ENCODE measurements at places on chromosomes 12 and 14. TPM values are rescaled to one million over a fixed set of nuclear protein-coding genes. Genes with fewer than 3 reads are reported as not detected.
A peak's percentile ranks its signal among the peaks of the same experiment; 100 is the strongest.

RTL1 gene
- polyA plus RNA-seq, result 0.11 TPM

COX8C gene
- 0.38 TPM for polyA plus RNA-seq

DNA sequence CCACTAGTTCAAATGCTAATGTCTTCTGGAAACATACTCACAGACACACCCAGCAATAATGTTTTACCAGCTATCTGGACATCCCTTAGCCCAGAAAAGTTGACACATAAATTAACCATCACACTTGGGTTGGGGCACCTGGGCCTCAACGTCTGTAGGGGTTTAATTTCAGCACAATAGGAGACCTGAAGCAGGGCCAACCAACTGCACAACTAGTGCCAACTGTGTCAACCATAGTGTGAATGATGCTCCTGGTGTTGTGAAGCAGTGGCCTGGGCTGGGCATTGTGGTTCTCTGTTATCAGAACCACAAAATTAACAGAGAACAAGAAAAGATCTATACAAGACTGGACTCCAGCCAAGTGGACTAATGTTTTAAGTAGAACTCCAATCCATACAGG lies 106.7 kb upstream of the PPM1H start:
- H3K27ac ChIP-seq, result no peak overlapping the region
- no peak overlapping the region for H3K4me3 ChIP-seq
- DNase-seq, result no peak

DNA sequence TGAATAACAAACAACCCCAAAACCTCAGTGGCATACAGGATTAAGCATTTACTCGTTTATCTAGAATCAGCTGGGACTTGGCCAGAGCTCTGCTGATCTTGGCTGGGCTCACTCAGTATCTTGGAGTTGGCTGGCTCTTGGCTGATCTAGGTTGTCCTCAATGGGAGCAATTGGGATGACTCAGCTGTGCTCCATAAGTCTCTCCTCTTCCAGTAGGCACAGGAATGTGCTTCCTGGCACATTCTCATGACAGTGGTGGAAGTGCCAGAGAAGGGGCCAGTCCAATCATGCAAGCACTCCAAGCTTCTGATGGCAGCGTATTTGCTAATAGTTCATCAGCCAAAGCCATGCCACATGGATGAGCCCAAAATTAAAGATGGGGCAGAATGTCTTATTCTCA lies 41.7 kb upstream of the ANO4 start:
- H3K4me3 ChIP-seq, result no peak overlapping the region
- DNase-seq, result no peak
- H3K36me3 ChIP-seq, result no peaks in the 10 kb centered on the region
- no peak overlapping the region for H3K27ac ChIP-seq
- no peaks in the 10 kb centered on the region for H3K27me3 ChIP-seq

DNA sequence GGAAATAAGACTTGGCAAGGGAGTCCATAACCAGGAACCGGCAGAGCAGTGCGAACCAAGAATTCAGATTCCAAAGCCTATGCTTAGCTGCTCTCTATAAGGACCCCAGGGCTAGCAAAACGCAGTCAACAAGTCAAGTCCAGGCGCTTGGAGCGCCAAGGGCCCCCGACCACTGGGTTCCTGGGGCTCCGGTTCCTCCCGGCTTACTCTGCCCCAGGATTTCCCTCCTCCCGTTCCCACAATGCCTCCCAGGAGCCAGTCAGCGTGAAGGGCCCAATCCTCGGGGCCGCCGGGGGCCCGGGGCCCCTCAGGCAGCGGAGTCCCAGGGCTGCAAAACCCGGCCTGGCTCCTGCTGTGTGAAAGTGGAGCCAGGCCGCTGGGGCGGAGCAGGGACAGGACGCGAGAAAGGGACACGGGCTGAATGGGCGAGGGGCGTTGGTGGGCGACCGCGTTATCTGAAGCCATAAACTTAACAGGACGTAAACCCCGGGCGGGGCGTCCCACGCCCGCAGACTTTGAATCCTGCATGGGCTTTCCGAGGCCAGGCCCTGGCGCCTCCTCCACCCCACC lies 1.5 kb downstream of the KRT8 start:
- peak overlapping the region; percentile 61 for H3K27ac ChIP-seq
- peak overlapping the region; percentile 37 for H3K4me3 ChIP-seq
- DNase-seq, result peak; percentile 79
- H3K27me3 ChIP-seq, result no peaks in the 10 kb centered on the region
- H3K36me3 ChIP-seq, result no peaks in the 10 kb centered on the region

DNA sequence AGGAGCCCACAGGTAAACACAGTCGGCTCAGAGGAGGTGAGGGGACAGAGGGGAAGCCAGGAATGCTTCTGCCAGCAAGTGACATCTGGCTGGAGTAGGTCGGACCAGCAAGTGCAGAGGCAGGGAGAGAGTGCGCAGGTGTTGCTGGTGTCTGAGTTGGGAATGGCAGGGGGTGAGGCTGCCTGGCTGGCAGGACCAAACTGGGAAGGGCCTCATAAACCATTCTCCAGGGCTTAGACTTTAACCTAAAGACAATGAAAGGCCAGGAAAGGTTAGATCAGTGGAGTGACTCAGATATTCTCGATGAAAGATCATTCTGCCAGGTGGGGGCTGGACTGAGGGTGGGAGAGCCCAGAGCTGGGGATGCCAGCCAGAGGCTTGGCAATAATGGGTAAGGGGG lies 66.4 kb downstream of the ITPK1 start:
- no peak overlapping the region for H3K27ac ChIP-seq
- no peak overlapping the region for H3K4me3 ChIP-seq
- H3K4me1 ChIP-seq, result peaks cover 13% of the 10 kb centered on the region
- no peaks in the 10 kb centered on the region for H3K27me3 ChIP-seq

DNA sequence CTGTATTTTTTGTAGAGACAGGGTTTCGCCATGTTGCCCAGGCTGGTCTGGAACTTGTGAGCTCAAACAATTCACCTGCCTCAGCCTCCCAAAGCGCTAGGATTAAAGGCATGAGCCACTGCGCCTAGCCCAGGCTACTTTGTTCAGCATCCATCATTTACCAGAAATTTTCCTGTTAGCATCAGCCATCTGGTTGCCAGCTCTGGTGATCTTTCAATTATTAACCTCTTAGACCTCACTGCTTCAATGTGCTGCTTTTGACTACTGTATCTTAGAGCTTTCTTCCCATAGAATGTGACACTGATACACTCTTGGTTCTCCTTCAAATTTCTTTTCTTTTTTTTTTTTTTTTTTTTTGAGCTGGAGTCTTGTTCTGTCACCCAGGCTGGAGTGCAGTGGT lies 5.4 kb upstream of the AMHR2 start:
- H3K27ac ChIP-seq, result no peak overlapping the region
- H3K27me3 ChIP-seq, result no peaks in the 10 kb centered on the region
- H3K36me3 ChIP-seq, result peaks cover 9% of the 10 kb centered on the region
- no peak for DNase-seq
- H3K4me1 ChIP-seq, result peaks cover 41% of the 10 kb centered on the region
- H3K4me3 ChIP-seq, result no peak overlapping the region

DNA sequence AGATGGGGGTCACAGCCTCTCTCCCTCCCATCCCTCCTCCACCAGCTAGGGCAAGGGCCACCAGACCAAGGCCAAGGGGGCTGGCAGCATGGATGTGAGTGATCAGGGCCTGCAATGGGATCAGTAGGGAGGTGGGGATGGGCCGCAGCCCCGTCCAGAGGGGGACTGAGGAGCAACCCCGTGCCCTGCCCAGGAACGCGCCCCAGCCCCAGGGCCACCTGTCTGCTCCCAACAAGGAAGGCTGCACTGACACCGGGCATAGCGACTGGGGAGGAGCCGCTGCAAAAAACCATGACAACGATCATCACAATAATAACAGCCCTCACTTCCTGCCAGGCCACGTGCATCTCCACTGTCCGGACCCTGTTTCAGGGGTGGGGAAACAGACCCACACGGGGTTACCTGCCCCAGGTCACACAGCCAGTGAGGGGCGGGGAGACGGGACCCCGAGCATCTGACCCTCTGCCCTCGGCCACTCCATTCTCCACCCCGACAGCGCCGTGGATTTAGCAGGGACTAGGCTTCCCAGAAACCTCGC lies 24.3 kb downstream of the NCOR2 start:
- no peak overlapping the region for H3K27ac ChIP-seq
- no peak overlapping the region for H3K4me3 ChIP-seq
- H3K27me3 ChIP-seq, result no peaks in the 10 kb centered on the region
- DNase-seq, result no peak

DNA sequence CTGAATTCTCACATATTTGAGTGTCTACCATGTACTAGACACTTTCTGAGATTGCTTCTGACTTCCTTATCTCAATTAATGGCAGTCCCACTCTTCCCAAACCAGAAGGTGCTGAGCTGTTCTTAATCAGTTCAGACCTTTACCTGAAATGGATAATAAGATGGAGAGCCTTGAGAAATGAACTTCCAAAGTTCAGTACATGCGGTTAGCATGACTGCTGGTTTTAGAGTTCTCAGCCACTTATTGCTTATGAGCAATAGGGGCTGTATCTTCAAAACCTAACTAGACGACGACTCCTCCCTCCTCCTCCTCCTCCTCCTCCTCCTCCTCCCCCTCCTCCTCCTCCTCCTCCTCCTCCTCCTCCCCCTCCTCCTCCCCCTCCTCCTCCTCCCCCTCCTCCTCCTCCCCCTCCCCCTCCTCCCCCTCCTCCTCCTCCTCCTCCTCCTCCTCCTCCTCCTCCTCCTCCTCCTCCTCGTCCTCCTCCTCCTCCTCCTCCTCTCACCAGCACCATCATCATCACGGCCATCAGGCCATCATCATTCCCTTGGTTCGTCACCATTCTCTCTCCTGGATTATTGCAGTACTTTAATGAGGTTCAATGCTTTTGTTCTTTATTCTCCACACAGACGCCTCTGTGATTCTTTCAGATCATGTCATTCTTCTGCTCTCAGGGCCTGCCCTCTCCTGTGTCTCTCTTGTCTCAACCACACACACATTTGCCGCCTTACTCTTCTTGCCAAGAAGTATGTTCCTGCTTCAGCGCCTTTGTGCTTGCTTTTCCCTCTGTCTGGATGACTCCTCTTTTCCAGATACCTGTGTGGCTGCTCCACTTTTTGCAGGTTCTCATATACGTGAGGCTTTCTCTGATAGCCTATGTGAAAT lies 2.7 kb downstream of the PCNX1 start:
- DNase-seq, result no peak
- H3K4me3 ChIP-seq, result peak overlapping the region; percentile 100
- no peaks in the 10 kb centered on the region for H3K36me3 ChIP-seq
- peaks cover 5% of the 10 kb centered on the region for H3K4me1 ChIP-seq
- no peaks in the 10 kb centered on the region for H3K27me3 ChIP-seq

DNA sequence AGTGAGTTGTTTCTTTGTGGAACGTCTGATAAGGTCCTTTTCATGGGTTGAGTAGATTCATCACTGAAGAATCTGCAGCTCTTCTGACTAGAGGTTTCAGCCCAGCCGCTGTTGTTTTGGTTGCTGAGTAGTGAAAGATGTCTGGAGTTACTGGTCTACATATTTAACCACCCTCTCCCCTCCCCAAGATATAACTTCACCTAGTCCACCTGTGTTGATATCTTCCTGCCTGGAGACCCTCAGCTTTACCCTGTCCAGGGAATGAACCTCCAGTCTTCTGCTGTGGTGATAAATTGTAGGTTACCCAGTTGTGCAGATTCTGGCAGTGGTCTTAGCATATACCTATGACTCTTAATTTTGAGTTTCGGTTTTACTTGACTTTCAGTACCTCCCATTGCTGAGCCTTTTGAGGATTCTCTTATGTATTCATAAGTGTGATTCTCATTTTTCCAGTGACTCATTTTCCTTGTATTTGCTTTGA lies 62.9 kb downstream of the CCDC91 start:
- H3K4me3 ChIP-seq, result no peak overlapping the region
- no peaks in the 10 kb centered on the region for H3K27me3 ChIP-seq
- DNase-seq, result no peak
- H3K4me1 ChIP-seq, result no peaks in the 10 kb centered on the region
- H3K27ac ChIP-seq, result no peak overlapping the region

DNA sequence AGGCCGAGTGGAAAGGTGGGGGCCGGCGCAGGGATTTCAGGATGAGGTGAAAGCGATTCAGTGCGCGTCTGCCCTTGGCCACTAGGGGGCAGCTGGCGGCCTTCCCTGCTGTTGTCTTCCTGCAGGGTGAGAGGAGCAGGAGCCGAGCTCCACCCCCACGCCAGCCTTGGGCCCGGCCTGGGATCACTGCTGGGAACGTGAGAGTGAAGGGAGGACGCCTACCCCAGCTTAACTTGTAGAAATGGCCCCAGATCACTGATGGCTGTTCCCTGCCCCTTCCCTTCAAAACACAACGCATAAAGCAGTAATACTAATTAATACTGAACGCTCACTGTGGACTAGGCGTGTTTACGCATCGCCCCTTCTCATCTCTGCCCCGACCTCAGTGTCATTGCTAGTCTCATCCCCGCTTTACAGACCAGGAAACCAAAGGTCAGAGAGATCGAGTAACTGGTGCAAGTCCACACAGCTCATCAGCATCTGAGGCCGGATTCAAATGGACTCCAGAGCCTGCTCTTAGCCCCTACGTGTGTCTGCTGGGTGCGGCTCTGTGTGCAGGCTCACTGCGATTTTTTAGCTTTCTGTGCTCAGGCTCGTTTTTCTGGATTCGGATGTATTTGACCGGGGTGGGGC lies 24.3 kb downstream of the MVK start:
- peak; percentile 83 for DNase-seq
- H3K27me3 ChIP-seq, result peaks cover 6% of the 10 kb centered on the region
- peaks cover 21% of the 10 kb centered on the region for H3K4me1 ChIP-seq
- no peak overlapping the region for H3K4me3 ChIP-seq

GRCh38 chr12:76013603-76014002 lies 18.0 kb downstream of the PHLDA1 start:
- no peaks in the 10 kb centered on the region for H3K36me3 ChIP-seq
- H3K27ac ChIP-seq, result no peak overlapping the region
- no peak for DNase-seq

DNA sequence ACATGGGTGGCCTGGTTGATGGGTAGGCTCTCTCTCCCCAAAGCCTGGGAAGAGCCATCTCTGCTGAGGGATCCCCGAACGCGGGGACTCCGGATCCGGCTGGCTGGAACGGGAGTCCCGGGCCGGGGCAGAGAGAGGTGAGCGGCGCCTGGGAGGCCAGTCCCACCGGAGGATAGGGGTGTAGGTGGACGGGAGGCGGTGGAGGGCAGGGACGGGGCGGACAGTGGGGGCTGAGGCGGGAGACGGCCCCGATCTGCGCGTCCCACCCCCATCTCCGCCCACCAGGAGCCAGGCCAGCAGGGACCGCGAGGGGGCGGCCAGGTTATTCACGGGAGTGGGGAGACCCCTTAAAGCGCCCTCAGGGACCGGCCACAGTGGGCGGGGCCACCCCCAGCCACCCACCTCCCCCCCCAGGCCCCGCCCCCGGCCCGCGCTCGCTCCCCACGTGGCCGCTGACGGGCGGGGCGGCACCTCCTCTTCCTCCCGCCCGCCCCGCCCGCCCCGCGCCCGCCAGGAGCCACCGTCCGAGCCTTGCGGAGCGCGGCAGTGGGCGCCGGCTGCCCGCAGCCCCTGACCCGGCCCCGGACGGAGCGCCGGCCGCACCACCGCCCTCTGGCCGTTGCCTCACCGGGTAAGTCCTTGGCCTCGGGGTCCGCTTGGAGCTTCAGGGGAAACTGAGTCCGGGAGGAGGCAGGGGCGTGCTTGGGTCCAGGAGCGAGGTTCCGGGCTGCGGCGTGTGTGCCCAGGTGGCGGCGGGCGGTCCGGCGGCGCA lies at the start of gene INF2:
INF2 (plus strand) TSS at position 510 of the 772 bp plus-strand sequence. CDS start 11,748 bp downstream, outside the sequence.
- H3K27ac ChIP-seq, result peak within 1 kb of the TSS; percentile 74
- no peaks in the 10 kb centered on the region for H3K36me3 ChIP-seq
- H3K27me3 ChIP-seq, result no peaks in the 10 kb centered on the region
- peak within 1 kb of the TSS; percentile 94 for H3K4me3 ChIP-seq
